Stimulated activated CD8-positive, alpha-beta memory T cell treated with anti-CD3 and anti-CD28 coated beads, Interleukin-12 subunit alpha, Interleukin-12 subunit beta, amount 100 ng/mL, for 4 hours (primary cell): ENCODE measurements at places on chromosomes 4 and X.
A peak's percentile ranks its signal among the peaks of the same experiment; 100 is the strongest.

DNA sequence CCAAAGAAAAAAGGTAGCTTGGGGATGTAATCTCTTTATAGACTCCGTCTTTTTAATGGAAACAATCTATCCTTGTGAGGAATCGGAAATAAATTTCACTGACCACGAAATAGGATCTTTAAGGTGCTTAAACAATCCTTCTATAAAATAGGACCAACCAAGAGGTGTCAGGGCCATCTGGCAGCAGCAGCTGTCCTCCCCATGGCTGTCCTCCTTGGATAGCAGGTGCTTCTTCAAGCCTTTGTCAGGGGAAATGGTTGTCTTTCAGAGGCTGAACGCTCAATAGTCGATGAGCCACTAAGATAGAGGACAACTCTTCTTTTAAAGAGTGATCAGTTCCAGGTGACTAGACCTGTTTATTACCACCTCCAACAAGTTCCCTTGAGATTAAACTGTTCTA lies 231.0 kb downstream of the ADGRL3 start:
- DNase-seq, result no peak

- no peak for DNase-seq
Observed at GRCh38 chr4:54120518-54120917, 20.6 kb downstream of the GSX2 start.

DNA sequence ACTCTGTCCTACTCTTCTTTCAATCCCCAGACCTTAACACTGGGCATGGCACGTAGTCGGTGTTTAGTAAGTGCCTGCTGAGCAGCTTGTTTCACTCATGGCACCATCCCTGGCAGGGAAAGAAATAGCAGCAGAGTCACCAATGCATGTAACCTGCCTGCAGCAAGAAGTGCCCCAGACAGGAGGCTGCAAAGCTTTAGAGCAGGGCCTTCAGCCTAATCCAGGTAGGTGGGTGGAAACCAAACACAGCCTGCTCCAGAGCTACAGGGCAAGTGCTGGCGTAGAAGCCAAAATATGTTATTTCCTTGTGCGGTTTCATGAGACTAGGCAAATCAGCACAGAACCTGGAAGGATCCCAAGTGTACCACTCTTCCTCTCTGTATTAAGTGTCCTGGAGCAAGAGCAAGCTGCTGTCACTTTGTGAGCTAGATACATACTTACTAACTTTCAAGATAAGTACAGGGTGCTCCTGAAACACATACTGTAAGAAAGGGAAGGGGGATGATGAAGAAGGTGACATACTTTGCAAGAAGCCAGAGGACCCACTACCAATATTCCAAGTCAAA lies 5.5 kb downstream of the PROM1 start:
- DNase-seq, result no peak

DNA sequence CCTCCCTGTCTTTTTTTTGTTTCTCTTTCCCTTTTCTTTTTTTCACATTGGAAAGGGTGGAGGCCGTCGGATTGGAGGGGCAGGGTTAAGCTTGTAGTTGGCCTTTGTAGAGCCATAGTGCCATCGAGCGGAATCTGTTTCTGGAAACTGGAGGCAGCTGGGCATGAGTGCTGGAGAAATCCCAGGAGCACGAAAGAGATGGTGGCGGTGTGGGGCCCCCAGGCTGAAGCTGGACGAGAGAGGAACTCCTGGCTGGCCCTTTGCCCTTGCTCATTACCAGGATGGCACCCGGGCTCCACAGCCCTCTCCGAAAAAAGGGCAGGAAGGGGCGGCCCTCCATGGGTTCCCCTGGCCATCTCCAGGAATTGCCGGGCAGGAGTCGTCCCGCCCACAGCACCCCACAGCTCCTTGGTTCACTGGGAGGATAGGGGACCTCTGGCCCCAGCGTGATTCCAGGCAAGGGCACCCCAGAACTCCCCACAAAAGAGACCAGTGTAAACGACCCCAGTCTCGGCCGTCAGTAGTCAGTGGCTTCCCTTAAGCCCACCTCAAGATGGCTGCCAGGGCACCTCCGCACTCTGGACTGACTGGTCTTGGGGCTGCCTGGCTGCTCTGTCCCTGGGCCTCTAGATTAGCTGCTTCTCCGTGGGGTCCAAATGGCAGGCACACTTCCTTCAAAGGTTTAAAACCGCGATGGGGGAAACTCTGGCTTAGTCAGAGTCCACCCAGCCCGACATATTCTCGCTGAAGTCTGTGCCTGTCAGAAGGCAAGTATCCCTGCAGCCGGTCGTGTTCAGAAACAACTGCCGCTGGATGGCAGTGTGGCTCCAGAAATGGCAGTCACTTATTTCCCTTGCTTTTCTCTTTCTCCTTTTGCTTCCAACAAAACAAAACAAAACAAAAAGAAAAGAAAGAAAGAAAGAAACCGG lies 74.1 kb downstream of the NBDY start:
- peak; percentile 57 for DNase-seq
